Glutamatergic neuron (in vitro differentiated cells): ENCODE measurements at places on chromosomes 12 and 14.

GRCh38 chr14:96362071-96362964, 823 bp downstream of the ATG2B start:
- no peak for DNase-seq

DNA sequence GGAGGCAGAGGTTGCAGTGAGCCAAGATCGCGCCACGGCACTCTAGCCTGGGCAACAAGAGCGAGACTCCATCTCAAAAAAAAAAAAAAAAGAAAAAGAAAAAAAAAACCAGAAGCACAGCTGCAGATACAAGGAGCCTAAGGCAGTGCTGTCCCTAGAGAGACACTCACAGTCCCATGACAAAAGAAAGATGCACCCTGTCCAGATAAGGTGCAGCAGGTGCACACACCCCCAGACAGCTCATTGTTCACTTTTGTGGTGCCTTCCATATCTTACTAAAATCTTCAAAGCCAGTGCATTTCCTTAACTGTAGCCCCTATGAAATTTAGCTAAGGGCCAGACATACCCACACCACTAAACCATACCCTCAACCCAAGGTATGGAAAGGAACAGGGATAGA, 7.7 kb upstream of the NRL start:
- DNase-seq: no peak

DNA sequence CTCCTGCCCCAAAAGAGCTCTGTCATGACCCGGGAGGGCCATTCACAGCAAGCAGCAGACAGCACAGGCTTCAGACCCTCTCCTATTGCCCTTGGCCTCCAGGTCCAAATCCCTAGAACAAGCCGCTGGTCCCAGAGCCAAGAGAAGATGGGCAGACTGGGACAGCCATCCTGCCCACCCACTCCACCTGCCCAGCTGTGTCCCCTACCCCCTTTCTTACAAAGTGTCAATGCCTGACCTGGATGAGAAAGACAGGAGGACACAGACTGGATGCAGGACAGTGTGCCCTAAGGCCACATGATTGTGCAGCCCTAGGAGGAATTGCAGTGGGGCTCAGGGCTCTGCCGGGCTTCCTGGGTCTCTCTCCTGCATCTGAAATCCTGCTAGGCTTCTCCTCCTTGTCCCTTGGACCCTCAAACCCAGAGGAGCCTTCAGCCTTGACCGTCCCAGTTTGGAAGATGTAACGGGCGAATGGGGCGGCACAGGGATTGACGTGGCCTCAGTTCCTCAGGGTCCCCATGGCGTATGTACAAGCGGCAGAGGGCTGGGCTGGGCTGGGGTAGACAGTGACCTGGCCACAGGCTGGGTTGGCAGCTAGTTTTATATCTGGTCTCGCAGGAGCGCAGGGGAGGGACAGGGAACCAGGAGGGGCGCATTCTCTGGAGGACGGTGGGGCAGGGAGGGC, 27.1 kb upstream of the BCDIN3D start:
- no peak for DNase-seq

GRCh38 chr14:21382886-21383847, 652 bp downstream of the SUPT16H start:
- peak; percentile 53 for DNase-seq

GRCh38 chr12:30732954-30733637, 21.7 kb downstream of the CAPRIN2 start:
- no peak for DNase-seq
